H1 (cell line): ENCODE measurements at places on chromosomes 7 and 10.
A peak's percentile ranks its signal among the peaks of the same experiment; 100 is the strongest.

DNA sequence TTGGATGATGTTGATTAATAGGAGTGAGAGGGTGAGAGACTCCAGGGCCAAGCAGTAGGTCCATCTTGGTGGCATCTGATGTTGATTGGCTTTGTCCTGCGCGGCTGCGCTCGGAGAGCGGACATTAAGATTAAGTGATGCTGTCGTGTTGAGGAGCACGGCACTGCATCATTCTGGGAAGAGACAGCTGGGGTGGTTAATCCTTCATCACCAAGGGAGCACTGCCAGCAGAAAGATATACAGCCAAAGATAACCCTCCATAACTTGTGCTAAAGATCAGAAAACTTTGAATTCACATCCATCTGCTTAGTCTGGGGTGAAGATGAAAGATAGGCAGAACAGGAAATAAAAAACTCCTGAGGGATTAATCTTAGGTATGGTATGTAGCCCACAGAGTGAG lies 208.3 kb downstream of the LRMDA start:
- DNase-seq = no peak

- DNase-seq = no peak
These were observed 147.1 kb downstream of the TRIL start for GRCh38 chr7:28811008-28811407.

- DNase-seq = no peak
These were observed 176.2 kb upstream of the RNF32 start for GRCh38 chr7:156464339-156464738.

- no peak for DNase-seq
These were observed 224.4 kb downstream of the MAD1L1 start for GRCh38 chr7:2008101-2008935.

DNA sequence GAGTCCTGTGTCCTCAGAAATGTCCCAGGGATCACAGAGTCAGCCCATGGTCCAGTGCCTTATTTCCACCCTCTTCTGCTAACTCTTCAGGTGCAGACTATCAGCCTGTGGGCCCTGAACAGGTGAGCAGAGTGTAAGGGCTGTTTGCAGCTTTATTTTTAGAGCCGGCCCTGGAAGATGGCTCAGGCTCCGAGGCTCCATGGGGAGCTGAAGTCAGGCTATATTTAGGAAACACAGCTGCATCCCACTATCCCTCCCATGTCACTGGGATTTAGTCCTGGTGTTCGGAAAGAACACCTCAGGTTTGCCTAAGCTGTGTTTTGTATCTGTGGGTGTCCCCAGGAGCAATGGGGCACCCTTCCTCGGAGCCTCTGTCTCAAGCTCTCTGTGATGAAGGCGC lies 126.9 kb downstream of the RPS24 start:
- no peak for DNase-seq

DNA sequence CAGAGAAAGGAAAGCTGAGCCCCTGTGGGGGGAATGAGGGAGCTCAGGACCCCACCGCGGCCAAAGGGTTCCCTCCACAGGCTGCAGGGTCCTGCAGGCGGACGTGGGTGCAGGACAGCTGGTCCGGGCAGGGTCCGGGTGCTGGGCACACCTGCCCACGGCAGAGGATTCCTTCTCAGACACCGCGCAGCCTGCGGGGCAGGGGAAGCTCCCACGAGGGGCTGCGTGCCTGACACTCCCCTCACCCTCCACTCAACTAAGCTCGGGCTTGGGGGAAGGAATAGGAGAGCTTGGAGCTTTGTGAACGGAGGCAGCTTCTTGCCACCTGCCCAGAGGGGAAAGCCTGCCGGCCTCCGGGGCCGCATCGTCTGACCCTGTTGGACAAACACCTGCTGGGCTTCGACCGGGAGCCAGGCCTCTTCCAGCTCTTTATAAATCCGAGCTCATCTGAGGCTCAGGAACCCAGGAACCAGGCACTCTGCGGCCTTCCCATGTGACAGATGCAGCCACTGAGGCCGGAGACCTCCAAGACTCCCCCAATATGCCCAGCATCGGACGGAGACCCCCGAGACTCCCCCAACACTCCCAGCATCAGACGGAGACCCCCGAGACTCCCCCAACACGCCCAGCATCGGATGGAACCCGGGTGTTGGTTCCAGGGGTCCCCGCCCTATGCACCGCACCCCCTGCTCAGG lies 97.3 kb downstream of the PDGFA start:
- DNase-seq = no peak

DNA sequence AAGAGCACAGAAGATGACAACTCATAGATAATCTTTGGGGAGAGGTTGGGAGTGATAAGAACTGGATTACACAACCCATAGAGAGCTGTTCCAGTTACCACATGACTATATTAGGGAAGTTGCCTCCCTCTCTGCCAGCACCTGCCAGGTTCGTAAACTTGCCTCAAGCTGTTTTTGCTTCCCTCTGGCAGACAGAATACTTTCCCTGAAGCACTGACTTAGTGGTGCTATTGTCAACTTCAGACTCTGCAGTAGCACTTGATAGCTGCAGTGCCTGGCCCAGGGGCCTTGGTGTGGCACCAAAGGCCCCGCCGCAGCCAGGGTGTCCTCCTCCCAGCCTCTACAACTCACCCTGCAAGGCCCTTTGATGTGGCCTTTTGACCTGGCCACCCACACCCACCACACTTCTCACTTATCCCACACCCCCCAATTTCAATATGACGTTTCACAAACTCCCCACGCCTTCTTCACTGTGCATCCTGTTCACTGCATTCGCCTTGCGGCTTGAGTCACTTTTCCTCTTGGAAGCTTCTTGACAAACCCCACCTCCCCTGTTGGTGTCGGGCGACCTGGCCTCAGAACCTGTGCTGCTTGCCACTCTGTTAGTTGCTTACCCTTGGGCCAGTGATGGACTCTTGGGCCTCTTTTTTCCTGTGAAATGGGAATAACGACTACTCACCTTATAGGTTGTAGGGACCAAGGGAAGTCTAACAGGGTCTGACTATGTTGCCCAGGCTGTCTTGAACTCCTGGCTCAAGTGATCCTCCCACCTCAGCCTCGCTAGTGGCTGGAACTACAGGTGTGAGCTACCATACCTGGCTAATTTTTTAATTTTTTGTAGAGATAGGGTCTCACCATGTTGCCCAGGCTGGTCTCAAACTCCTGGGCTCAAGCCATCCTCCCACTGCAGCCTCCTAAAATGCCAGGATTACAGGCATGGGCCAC lies 50.2 kb upstream of the PODXL start:
- no peak for DNase-seq

GRCh38 chr7:101923602-101923985 lies 106.2 kb downstream of the CUX1 start:
- DNase-seq = no peak

GRCh38 chr7:94050046-94050445 lies 45.9 kb upstream of the BET1 start:
- DNase-seq = no peak

- DNase-seq = no peak
These were observed 211.8 kb downstream of the FRMD4A start for GRCh38 chr10:14118953-14119352.

- no peak for DNase-seq
These were observed 60.3 kb downstream of the PRR15 start for GRCh38 chr7:29623973-29624372.

DNA sequence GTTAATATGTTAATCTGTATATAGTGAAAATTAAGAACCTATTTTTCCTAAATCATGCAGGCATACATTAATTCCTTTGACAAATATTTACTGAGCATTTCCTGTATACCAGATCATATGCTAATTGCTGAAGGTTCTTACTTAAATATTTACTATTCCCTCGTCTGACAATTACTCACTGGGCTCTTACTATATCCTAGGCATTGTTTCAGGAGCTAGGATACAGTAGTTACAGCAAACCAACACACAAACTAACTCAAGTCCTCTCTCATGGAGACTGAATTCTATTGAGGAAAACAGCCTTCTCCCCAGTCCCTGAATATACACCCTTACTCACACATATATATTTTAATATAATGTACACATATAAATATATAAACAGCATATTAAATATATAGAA lies 786.0 kb downstream of the NRG3 start:
- DNase-seq = no peak

GRCh38 chr7:97025983-97026714 lies 1.5 kb upstream of the DLX5 start:
- DNase-seq = peak; percentile 58

DNA sequence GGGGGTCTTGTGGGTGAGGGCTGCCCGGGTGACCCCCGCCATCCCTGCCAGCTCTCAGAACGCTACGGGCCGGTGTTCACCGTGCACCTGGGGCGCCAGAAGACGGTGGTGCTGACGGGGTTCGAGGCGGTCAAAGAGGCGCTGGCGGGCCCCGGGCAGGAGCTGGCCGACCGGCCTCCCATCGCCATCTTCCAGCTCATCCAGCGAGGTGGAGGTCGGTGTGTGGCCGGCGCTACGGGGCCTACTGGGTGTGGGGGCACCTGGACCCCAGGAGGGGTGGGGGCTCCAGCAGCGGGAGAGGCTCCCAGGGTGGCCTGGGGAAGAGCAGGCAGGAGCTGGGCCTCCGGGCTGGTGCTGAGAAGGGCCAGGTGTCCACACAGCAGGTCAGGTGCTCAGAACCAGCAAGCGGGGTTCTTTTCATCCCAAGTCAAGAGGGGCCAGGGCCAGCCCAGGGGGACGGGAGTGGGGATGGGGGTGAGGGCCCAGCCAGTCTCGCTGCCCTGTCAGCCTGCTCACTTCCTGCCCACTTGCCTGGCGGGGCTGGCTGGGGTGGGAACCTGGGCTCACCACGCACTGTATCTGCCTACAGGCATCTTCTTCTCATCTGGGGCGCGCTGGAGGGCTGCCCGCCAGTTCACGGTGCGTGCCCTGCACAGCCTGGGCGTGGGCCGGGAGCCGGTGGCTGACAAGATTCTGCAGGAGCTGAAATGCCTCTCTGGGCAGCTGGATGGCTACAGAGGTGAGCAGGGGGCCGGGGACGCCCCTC lies 1.6 kb downstream of the CYP2W1 start:
- DNase-seq = no peak

GRCh38 chr10:48271047-48271730 lies 3.3 kb downstream of the FRMPD2 start:
- no peak for DNase-seq

- DNase-seq = no peak
These were observed 109.7 kb downstream of the NT5C2 start for GRCh38 chr10:103083266-103083976.
